ENCODE measurements at places on chromosomes 11 and 22.

- no peak for DNase-seq
Measured at GRCh38 chr11:106765469-106766258, 252.6 kb downstream of the GUCY1A2 start.

GRCh38 chr11:126140201-126140925 is 71.1 kb downstream of the RPUSD4 start:
- DNase-seq: peak; percentile 79

GRCh38 chr11:123181075-123181474 is 14.0 kb downstream of the CLMP start:
- DNase-seq: no peak

GRCh38 chr11:134267461-134267860 is 8.7 kb upstream of the GLB1L3 start:
- no peak for DNase-seq

DNA sequence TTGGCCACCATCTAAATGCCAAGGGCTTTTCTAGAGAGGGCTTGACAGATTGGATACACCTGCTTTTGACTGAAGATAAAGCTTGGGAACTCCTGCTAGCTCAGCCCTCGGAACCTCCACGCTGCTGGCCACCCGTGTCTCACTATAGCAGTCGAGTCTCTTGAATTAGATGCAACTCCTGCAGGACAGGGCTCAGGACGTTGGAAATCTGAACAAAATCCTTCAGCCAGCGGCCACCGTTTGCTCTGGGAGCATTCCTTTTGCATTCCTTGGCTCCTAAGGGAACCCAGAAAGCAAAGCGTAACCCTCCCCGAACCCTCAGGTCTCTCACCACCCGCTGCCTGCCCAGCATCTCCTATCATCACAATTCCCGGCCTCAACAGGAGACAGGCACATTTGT is 77.8 kb downstream of the GRIK4 start:
- DNase-seq: no peak

GRCh38 chr11:134753771-134754520 is 341.9 kb upstream of the B3GAT1 start:
- DNase-seq: no peak

DNA sequence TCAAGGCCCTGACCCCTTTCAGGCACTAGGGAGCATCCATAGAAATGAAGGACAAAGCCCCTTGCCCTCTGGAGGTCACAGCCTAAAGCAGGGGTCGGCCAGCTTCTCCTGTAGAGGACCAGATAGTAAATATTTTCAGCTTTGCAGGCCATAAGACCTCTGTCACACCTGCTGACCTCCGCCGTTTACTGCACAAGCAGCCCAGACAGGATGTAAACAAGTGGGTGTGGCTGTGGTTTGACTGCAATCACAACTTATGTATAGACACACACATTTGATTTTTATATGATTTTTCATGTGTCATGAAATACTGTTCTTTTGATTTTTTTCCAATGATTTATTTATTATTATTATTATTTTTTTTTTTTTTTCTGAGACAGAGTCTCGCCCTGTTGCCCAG is 34.3 kb downstream of the KIAA1671 start:
- no peak for DNase-seq

- peak; percentile 1 for DNase-seq
Measured at GRCh38 chr11:70712471-70712870, 314.1 kb downstream of the CTTN start.

DNA sequence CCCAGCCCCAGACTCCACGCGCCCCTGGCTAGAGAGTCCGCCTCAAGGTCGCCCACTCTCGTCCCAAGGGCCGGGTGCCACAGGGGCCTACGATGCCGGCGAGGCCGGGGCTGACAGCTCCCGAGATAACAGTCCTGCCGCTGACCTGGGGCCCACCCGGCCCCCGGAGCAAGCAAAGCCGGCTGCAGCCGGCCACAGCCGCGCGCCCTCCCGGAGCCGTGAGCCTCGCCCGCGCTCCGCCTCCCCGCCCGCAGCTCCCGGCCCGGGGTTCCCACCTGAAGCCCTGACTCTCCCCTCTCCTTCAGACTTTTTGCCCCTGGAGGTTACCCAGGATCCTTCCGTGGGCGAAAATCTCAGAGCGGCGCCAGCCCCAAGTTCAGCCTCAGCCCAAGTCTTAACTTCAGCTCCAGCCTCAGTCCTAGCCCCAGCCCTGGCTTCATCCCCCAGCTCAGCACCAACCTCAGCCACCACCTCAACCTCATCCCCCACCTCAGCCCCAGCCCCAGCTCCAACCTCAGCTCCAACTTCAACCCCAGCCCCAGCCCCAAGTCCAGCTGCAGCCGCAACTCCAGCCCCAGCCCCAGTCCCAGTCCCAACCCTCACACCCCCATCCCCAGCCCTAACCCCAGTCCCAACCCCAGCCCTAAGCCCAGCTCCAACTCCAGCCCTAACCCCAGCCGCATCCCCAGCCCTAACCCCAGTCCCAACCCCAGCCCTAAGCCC is 1.7 kb downstream of the KLHDC7B start:
- no peak for DNase-seq

DNA sequence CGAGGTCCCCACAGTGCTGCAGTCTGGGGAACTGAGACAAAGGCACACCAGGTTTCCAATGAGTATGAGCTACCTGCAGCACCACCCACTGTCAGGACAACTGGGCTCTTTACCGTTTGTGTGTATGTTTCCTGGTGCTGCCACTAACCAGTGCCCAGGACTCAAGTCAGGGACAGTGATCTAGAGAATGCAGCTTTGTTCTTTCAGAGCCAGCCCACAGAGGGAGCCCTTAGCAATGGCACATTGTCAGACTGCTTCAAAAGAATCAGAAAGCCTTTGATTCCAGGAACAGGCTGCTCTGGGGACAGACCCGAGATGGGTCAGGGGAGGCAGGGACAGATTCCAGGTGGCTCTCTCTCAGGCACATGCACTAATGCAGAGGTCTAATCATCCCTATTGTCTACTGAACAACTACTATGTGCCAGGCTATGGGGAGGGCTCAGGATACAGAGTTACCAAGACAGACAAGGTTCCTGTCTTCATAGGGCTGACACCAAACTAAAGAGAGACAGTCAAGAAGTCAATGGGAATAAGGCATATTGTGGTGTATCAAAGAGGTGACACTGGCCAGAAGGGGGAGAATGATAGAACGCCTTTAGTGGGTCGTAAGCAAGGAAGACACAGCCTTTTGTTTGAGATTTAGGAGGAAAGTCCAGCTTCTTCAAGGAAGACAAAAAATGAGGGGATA is 103.7 kb downstream of the VPREB1 start:
- no peak for DNase-seq

GRCh38 chr22:24983151-24983550 is 30.6 kb downstream of the KIAA1671 start:
- DNase-seq: no peak

DNA sequence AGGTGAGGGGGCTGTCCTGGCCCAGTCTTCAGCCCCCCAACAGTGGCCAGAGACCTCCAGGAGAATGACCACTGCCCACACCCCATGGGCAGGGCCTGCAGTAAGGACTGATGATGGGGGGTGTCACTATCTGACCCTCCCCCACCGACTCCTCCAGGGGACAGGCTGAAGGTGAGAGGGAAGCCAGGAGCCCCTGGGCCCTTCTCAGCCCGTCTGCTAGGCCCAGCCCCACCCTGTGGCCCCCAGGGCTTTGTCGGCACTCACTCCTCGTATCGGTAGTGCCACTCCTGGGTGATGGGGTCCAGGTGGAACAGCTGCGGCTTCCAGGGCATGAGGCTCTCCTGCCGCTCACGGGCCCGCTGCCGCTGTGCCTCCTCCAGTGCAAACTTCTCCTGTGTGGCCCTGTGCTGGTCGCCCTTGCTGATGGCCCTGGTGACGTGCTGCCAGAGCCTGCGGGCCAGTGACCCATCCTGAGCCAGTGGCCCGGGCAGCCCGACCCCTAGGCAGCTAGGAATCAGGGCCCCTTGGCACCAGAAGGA is 35.4 kb upstream of the CARS1 start:
- no peak for DNase-seq

GRCh38 chr11:128283451-128283850 is 303.9 kb downstream of the ETS1 start:
- peak; percentile 33 for DNase-seq

DNA sequence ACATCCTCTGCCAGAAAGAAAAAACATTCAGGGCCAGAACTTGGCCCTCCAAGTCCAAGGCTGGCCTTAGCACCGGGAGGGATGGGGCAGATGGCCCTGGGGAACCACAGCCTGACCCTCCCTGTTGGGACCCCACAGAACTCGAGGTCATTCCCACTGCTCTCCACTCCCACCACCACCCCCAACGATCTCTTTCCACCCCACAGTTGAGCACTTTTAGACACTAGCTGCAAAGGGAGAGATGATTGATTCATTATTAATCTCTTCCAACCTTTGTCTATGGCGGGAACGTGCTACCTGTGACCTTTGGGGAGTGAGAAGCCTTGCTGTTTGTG is 869.7 kb downstream of the BRD1 start:
- DNase-seq: no peak

DNA sequence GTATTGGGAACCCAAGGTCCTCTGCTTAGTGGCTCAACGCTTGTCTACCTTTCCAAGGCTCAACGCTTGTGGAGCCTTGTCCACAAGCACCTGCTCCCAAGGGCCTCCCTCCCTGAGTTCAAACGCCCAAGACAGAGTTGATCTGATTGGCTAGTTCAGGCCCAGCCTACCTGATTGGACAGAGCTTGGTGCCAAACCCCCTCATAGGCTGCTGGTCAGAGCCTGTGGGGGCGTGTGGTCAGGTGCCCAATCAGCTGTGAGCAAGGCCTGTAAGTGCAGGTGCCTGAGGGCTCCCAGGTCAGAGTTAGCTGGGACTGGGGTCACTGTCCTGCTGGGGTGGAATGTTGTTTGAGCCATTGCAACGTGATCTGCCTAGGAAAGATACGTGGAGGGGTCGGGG is 16.9 kb upstream of the TMPRSS6 start:
- no peak for DNase-seq

DNA sequence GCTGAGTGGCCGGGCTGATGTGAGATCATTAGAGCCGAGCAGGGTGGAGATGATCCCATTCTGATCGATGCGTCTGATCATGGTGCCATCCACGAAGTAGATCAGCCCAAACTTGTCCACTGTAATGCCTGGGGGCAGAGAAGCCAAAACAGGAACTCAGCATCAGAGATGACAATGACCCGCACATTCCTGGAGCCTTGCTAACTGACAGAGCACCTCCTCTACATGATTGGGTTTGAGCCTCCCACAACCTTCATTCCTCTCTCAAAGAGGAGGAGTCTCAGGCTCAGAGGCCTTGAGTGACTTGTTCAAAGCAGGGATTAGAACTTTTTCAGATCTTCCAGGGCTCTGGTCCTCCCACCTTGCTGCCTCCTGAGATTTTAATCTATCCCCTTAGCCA is 133.7 kb upstream of the NARS2 start:
- no peak for DNase-seq

GRCh38 chr11:65919573-65920371 is 546 bp downstream of the DRAP1 start:
- DNase-seq: no peak

DNA sequence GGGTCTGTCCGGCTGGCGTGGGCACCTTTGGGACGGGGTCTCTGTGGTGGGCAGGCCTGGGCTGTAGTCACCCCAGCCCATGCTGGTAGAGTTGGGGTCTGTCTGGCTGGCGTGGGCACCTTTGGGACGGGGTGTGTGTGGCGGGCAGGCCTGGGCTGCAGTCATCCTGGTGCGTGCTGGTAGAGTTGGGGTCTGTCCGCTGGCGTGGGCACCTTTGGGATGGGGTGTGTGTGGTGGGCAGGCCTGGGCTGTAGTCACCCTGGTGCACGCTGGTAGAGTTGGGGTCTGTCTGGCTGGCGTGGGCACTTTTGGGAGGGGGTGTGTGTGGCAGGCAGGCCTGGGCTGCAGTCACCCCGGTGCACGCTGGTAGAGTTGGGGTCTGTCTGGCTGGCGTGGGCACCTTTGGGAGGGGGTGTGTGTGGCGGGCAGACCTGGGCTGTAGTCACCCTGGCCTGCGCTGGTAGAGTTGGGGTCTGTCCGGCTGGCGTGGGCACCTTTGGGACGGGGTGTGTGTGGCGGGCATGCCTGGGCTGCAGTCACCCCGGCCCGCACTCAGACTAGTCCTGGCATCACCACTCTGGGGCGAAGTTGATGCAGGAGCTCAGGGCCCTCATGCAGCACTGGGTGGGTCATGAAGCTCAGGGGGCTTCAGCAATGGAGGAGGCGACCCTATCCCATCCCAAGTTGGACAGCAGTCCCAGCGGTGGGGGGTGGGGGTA is 19.3 kb downstream of the PRR33 start:
- no peak for DNase-seq

DNA sequence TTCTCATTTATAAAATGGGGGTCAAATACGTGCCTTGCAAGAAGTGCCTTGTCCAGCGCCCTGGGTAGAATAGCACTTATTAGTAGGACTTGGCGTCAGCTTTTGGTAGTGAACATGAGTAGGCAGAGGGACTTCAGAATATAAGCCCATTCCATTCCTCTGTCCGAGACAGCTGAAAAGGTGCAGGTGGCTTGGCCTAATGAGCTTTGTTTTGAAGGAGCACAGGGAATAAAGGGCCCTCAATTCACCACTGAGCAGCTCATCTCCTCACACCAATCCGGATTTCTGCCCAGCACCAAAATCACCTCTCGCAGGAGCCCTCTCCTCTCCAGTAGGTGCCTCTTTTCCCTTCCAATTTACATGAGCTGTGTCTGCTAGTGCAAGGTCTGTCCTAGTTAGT is 91.2 kb downstream of the DSCAML1 start:
- DNase-seq: no peak

GRCh38 chr11:14643697-14644225 is at the start of gene PDE3B:
PDE3B (plus strand) TSS chr11:14643804; CDS start chr11:14644076, 272 bp downstream.
- peak; percentile 11 for DNase-seq

- no peak for DNase-seq
Measured at GRCh38 chr11:65786008-65786785, 666 bp upstream of the OVOL1 start.

- DNase-seq: no peak
Measured at GRCh38 chr11:1938343-1939005, 8.7 kb upstream of the MRPL23 start.

DNA sequence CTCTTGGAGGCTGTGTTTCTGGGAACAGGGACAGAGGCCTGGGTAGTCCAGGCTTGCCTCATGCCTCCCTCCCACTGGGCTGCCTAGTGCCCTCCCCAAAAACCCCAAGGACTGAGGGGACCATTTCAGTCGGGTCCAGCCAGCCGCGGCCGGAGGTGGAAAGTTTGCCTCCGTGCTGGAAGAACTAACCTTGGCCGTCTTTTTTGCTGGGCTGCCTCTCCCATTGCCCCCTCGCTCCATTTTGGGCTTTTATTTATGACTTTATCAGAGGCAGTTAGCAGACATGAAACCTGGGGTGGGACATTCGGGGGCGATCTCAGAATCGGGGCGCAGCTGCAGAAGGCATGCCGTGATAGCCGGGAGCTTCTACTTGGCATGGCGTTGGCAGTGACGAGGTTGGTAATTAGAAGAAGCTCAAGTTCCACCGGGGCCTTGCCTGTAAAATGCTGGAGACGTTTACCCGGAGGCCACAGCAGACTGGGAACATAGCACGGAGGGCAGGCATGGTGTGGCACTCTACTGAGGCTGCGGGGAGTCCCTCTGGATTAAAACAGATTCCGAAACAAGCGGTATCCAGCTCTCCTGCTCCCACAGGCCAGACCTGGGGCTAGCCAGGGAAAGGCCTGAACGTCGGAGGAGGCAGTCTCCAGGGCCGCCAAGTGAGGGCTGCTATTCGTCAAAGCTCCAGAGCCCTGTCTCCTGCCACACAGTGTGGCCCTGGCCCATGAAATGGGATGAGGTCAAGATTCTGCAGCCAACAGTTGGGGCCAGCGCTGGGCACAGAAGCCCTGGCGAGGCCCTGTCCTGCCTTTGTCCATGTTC is 76.4 kb upstream of the PPARA start:
- peak; percentile 53 for DNase-seq

GRCh38 chr22:36097880-36098279 is 62.7 kb downstream of the APOL3 start:
- peak; percentile 12 for DNase-seq
